Spleen (tissue), 13 donors: ENCODE measurements at places on chromosomes 16 and 17. TPM values are rescaled to one million over a fixed set of nuclear protein-coding genes. Genes with fewer than 3 reads are reported as not detected.

Gene CIBAR2
- total RNA-seq: 0.35 TPM

Gene ERN2
- not detected for total RNA-seq

GRCh38 chr16:55663765-55664677 lies 8.2 kb downstream of the SLC6A2 start:
- no peak for DNase-seq
- H3K27me3 ChIP-seq: no peaks in the 10 kb centered on the region
- no peak overlapping the region for H3K4me3 ChIP-seq

DNA sequence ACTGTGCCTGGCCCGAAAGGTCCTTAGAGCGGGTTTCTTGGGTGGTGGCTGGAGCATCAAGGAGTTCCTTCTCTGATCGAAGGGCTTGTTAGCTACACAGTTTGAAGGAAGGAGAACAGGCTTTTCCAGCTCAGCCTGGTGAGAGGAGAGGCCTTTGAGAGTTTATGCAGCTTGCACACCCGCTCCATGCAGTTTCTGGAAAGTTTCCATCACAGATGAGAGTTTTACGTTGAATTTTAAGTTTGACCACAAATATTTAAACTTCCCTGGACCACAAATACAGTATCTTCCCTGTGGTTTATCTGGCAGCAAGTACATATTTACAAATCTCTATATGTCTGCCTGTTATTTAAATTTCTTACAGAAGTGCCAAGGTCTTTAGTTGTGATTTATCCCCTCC lies 56.8 kb downstream of the HIC1 start:
- no peak overlapping the region for H3K4me3 ChIP-seq
- H3K36me3 ChIP-seq: no peaks in the 10 kb centered on the region
- peaks cover 8% of the 10 kb centered on the region for H3K4me1 ChIP-seq
- H3K27ac ChIP-seq: no peak overlapping the region
- no peaks in the 10 kb centered on the region for H3K27me3 ChIP-seq
